Cardiac muscle cell (in vitro differentiated cells and primary cell): ENCODE measurements at places on chromosomes 5 and 9.

- no peak for DNase-seq
Measured at GRCh38 chr5:27516437-27516836, 478.1 kb upstream of the CDH9 start.

DNA sequence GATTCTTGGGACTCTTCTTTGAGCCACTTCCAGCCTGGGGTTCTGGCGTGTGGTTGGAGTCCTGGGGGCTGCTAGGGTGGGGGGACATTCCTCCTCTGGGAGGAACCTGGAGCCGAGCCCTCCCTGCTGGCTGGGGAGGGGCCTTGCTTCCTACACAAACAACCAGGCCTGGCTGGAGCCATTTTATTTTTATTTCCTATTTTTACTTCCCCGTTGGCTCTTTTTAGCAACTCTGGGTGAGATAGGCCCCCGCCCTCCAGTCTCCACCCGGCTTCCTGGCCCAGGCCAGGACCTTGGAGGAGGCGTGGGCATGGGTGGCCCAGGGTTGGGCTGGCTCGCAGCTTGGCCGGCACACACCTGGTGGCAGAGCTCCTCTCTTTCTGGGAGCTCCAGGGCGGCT lies 15.1 kb downstream of the RXRA start:
- DNase-seq = no peak

- DNase-seq = no peak
Measured at GRCh38 chr5:67643536-67643935, 446.9 kb upstream of the CD180 start.

- DNase-seq = no peak
Measured at GRCh38 chr5:106142116-106142515, 1528.6 kb downstream of the EFNA5 start.

GRCh38 chr5:139552893-139553575 lies 8.1 kb upstream of the UBE2D2 start:
- no peak for DNase-seq

GRCh38 chr5:83368319-83368718 lies 103.2 kb upstream of the VCAN start:
- peak; percentile 55 for DNase-seq
